ENCODE measurements at places on chromosomes 5 and 9. TPM values are rescaled to one million over a fixed set of nuclear protein-coding genes. Genes with fewer than 3 reads are reported as not detected.

DNA sequence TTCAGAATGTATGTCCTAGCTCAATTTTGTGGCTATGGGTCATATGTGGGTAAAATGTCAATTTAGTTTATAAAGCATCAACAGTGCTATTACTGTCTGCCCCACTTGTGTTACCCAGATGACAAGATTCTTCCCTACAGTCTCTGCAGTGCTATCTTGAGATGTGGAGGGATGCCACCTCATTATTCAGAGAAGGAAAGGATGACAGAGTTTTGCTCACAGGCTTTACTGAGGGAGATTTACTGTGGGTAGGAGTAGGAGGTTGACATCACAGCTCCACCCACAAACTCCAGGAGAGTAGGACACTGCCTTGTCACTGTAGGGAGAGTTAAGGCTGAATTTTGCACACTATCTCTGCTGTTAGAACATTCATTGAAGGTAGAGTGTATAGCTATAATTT lies 359.3 kb downstream of the HTR1A start:
- no peak for DNase-seq
- no peaks in the 10 kb centered on the region for H3K36me3 ChIP-seq
- no peak overlapping the region for H3K4me3 ChIP-seq
- H3K4me1 ChIP-seq = no peaks in the 10 kb centered on the region
- no peaks in the 10 kb centered on the region for H3K27me3 ChIP-seq

- H3K4me3 ChIP-seq = no peak overlapping the region
- no peaks in the 10 kb centered on the region for H3K4me1 ChIP-seq
- H3K27ac ChIP-seq = no peak overlapping the region
- no peaks in the 10 kb centered on the region for H3K36me3 ChIP-seq
Observed at GRCh38 chr5:67291671-67292070, 95.1 kb upstream of the CD180 start.

DNA sequence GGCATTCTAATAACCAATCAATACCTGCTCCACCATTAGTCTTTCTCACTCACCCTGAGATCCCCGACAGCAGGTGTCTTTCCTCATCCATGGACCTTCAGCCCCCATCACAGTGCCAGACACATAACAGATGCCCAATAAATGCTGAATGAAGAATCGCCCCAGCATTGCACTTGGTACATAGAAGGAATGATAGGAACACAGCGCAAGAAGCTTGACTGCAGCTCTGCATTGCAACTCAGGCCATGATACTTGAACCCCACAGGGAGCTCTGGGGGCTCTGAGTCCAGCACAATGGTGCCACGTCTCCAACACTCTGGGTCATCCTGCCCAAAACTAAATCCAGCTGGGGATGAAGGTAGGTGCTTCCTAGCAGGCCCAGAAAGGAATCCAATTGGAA lies 355.0 kb upstream of the SLC30A5 start:
- H3K27me3 ChIP-seq = no peaks in the 10 kb centered on the region
- no peak for DNase-seq
- H3K4me1 ChIP-seq = no peaks in the 10 kb centered on the region

DNA sequence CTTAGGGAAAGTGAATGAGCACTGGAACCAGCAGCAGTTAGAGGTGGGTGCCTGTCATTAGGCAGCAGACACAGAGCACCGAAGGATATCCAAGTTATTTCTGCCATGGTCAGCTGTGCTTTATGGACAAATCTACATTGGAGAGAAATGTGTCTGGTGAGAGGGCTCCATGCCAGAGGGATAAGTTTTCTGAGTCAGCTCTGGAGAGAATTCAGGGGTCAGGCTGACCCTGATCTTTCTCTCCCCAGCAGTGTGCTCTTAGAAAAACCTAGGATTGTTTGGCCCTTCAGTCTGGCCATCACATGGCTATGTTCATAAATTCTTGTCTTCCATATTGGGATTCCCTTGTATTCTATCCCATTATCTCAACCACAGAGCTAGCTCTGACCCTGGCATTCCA lies 8.9 kb upstream of the IL17B start:
- H3K27ac ChIP-seq = no peak overlapping the region
- H3K4me1 ChIP-seq = no peaks in the 10 kb centered on the region
- no peaks in the 10 kb centered on the region for H3K27me3 ChIP-seq
- no peak overlapping the region for H3K4me3 ChIP-seq
- no peak for DNase-seq

- H3K27me3 ChIP-seq = no peaks in the 10 kb centered on the region
- DNase-seq = no peak
- no peaks in the 10 kb centered on the region for H3K36me3 ChIP-seq
- H3K27ac ChIP-seq = no peak overlapping the region
Observed at GRCh38 chr9:27348785-27349697, 52.1 kb upstream of the EQTN start.

DNA sequence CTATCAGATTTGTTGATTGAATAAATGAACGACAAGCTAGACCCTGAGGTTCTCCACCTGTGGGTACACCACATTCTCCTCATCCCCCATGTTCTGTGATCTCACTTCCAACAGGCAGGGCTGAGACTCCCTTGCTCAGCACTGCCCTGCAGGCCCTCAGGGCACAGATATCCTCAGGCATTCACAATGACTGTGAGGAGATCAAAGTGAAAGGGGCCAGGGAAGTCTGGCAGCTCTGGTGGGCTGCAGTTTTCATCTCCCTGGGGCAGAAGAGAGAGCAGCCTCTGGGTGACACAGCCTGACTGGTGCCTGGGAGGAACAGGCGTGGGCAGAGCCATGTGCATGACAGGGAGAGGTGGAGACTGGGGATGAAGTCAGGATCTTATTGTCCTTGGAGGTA lies 142.4 kb upstream of the C9orf72 start:
- no peak for DNase-seq
- no peaks in the 10 kb centered on the region for H3K4me1 ChIP-seq
- H3K27me3 ChIP-seq = no peaks in the 10 kb centered on the region
- no peak overlapping the region for H3K4me3 ChIP-seq
- H3K27ac ChIP-seq = no peak overlapping the region

DNA sequence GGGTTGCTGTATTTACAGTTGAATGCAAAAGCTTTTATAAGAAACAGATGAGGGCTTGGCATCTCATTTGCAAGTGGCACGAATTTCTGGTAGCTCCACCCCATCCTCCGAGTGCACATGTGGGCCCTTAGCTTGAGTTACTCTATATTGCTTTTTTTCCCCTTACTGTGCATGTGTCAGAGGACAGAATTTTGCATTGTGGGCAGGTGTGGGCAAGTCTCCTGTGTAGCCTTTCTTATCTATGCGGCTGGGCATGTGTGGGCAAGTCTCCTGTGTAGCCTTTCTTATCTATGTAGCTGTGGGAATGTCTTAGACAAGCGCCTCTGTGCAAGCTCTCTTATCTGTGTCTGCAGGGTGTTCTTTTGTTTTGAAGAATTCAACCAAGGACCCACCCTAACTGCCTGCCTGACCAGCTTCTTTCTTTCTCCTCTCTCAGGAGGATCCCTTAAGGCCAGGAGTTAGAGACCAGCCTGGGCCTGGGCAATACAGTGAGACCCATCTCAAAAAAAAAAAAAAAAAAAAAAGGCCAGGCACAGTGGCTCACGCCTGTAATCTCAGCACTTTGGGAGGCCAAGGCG lies 34.1 kb upstream of the SIL1 start:
- no peak overlapping the region for H3K4me3 ChIP-seq
- H3K27ac ChIP-seq = no peak overlapping the region
- H3K4me1 ChIP-seq = no peaks in the 10 kb centered on the region
- DNase-seq = no peak

- no peaks in the 10 kb centered on the region for H3K36me3 ChIP-seq
- H3K4me3 ChIP-seq = no peak overlapping the region
- H3K27me3 ChIP-seq = no peaks in the 10 kb centered on the region
- no peak overlapping the region for H3K27ac ChIP-seq
Observed at GRCh38 chr9:74735761-74736160, 152.0 kb downstream of the TRPM6 start.

The IFNA13 gene
- not detected for total RNA-seq

The TLX3 gene
- total RNA-seq = not detected

The GPBP1 gene
- total RNA-seq = 104 TPM
